ENCODE measurements at places on chromosomes 7 and 10. TPM values are rescaled to one million over a fixed set of nuclear protein-coding genes. Genes with fewer than 3 reads are reported as not detected.

SPDYE6 gene
- total RNA-seq: not detected

GPR22 gene
- total RNA-seq: not detected

- H3K4me1 ChIP-seq: peaks cover 38% of the 10 kb centered on the region
- no peak for DNase-seq
- peak overlapping the region; percentile 89 for H3K4me3 ChIP-seq
- peak overlapping the region; percentile 98 for H3K27ac ChIP-seq
- H3K27me3 ChIP-seq: peaks cover 5% of the 10 kb centered on the region
These were observed 3.8 kb downstream of the CDK6 start for GRCh38 chr7:92832534-92833023.

- H3K4me1 ChIP-seq: no peaks in the 10 kb centered on the region
- H3K27me3 ChIP-seq: no peaks in the 10 kb centered on the region
- H3K36me3 ChIP-seq: no peaks in the 10 kb centered on the region
- no peak for DNase-seq
These were observed 159.6 kb upstream of the IGFBP3 start for GRCh38 chr7:46080595-46081159.

- no peaks in the 10 kb centered on the region for H3K27me3 ChIP-seq
- no peaks in the 10 kb centered on the region for H3K36me3 ChIP-seq
- no peaks in the 10 kb centered on the region for H3K4me1 ChIP-seq
- no peak overlapping the region for H3K27ac ChIP-seq
- no peak for DNase-seq
These were observed 338.5 kb downstream of the MDFIC start for GRCh38 chr7:115260381-115260780.

- H3K27me3 ChIP-seq: no peaks in the 10 kb centered on the region
- H3K27ac ChIP-seq: no peak overlapping the region
- no peaks in the 10 kb centered on the region for H3K36me3 ChIP-seq
- no peak for DNase-seq
- H3K4me1 ChIP-seq: no peaks in the 10 kb centered on the region
- H3K4me3 ChIP-seq: no peak overlapping the region
These were observed 207.1 kb upstream of the GHITM start for GRCh38 chr10:83932245-83932644.

DNA sequence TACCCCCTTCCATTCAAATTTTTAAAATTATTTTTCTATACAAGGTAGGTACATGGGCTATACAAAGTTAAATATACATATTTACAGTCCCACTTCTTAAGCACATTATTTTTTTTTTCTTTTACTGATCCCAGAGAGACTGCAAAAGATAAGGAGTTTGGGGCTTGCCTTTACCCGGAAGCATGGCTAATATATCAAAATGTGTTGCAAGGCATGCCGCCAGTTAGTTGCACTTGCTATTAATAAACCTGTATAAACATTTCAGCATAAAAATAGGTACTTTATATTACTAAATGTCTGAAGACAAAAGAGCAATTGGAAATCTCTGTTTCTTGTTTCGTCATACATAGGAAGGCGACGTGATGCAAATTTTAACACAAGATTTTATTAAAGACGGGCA is 21.5 kb upstream of the PDLIM1 start:
- H3K36me3 ChIP-seq: no peaks in the 10 kb centered on the region
- peaks cover 2% of the 10 kb centered on the region for H3K4me1 ChIP-seq
- H3K27ac ChIP-seq: no peak overlapping the region

GRCh38 chr7:72709909-72710308 is 118.1 kb downstream of the TYW1B start:
- H3K27ac ChIP-seq: no peak overlapping the region
- DNase-seq: no peak
- no peaks in the 10 kb centered on the region for H3K27me3 ChIP-seq
- no peaks in the 10 kb centered on the region for H3K4me1 ChIP-seq

GRCh38 chr10:128373831-128374230 is 247.6 kb upstream of the MKI67 start:
- peaks cover 8% of the 10 kb centered on the region for H3K27me3 ChIP-seq
- H3K4me3 ChIP-seq: no peak overlapping the region
- H3K36me3 ChIP-seq: no peaks in the 10 kb centered on the region
- H3K27ac ChIP-seq: no peak overlapping the region
- no peak for DNase-seq
- no peaks in the 10 kb centered on the region for H3K4me1 ChIP-seq

Measured in activated naive CD4-positive, alpha-beta T cell treated with anti-CD3 and anti-CD28 coated beads for 36 hours (primary cell).